Neural progenitor cell (in vitro differentiated cells): ENCODE measurements at places on chromosomes 6 and 20. TPM values are rescaled to one million over a fixed set of nuclear protein-coding genes. Genes with fewer than 3 reads are reported as not detected.

DNA sequence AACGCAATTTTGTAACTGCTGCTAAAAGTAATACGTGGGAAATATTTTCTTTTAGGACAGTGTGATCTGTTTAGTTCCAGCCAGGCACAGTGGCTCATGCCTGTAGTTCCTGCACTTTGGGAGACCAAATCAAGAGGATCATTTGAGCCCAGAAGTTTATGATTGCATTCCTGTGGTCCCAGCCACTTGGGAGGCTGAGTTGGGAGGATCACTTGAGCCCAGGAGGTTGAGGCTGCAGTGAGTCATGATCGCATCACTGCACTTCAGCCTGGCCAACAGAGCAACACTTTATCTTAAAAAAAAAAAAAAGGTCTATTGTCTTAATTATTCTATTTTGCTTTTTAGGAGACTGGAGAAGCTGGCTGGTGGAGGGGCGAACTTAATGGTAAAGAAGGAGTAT lies 101.5 kb downstream of the CD2AP start:
- no peak for DNase-seq

DNA sequence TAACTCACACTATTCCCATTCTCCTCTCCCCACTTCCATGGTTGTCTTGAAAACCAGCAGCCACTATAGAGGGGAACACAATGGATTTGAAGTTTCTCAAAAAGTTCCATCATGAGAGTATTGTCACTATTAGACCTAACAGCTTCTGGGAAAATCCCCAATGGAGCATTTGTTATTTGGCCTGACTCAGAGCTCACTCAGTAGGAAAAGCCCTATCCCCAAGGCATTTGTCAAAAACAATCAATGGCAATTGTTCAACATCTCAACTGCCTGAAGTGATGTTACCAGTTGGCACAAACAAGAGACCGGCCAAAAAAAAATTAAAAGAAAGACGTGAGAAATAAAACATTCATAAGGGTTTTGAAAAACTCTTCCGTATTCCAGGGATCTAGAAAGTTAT lies 98.8 kb downstream of the MYLK4 start:
- no peak for DNase-seq

IL17F gene
- total RNA-seq: not detected in 2 replicates

DNA sequence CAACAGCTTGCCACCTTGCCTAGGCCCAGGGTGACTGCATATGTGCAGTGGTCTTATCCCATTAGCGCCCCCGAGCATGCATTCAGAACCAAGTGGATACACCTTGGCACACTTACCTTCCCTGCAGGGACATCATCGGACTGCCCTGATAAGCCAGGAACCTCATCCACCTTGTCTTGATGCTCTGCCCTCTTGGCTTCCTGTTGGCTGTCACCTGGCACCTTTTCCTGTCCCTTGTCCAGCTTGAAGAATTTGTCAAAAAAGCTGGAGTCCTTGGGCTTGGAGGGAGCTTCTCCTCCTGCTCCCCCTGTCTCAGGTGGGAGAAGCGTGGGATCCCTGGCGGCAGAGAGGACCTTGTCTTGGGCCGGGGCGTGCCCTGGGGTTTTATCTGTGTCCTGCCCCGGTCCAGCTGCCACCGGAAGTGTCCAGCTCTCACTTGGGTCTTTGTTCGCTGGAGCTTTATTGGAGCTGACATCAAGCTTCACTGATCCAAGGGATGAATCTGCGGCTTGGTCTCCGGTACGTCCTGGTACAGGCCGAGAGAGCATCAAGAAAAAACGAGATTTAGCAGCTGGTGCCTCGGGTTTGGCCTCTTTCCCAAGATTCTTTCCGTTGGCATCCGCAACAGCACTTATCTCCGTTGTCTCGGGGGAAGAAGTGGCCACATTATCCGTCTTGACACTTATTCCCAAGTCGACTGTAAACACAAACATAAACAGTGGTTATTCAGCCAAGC lies 42.0 kb downstream of the BCAS1 start:
- DNase-seq: no peak

WDR46 gene
- total RNA-seq: 31.1 and 43.5 TPM in 2 replicates

GRCh38 chr20:34524426-34524825 lies 8.2 kb downstream of the DYNLRB1 start:
- no peak for DNase-seq

- DNase-seq: no peak
Observed at GRCh38 chr20:17507032-17507431, 24.1 kb downstream of the BFSP1 start.

DNA sequence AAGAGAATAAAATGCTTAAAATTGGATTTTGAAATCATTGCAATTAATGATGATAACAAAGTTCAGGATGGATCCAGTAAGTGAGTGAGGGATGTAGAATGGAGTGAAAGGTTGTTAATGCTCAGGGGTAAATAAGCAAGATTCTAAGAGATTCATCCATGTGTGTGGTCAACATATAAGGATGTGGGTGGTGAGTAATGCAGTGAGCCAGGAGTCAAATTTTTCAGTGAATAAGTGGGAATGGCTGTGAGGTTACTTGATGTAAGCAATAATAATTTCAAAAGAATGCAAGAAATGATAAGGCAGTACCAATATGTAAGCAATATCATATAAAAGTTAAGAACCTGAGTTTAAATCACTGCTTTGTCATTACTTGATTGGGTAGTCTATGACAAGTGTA lies 207.5 kb upstream of the ADGRB3 start:
- DNase-seq: no peak

DNA sequence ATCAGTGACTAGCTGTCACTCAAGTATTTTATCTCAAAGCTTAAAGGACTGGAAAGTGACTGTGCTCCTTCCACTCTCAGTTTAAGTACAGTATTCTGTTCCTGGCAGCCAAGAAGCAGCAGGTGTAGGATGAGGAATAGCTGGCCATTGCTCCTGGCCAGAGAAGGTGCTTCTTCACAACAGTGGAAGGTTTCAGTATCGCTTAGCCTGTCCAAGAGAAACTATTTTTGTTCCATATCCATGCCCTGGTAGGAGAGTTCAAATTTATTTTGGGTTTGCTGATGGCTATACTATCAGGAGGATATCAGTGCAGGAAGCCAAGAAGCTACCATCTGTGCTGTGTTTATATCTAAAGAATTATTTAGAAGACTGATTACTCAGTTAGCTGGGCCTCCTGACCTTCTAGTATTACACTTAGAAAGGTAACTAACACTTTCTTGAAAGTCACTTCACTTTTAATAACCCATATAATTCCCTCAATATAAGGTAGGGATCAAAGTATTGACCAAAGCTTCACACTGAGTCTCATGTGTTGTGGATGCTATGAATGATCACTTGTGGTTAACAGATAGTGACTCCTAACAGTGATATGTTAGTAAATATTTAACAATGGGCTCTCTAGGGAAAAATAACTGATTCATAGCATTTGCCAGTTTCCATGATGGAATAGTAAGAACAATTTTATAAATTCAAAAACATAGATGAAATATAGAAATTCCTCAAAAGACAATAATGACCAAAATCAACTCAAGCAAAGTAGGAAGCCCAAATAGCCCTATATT lies 99.9 kb downstream of the AIG1 start:
- no peak for DNase-seq

- no peak for DNase-seq
Observed at GRCh38 chr6:37130704-37131103, 39.2 kb upstream of the PIM1 start.

DNA sequence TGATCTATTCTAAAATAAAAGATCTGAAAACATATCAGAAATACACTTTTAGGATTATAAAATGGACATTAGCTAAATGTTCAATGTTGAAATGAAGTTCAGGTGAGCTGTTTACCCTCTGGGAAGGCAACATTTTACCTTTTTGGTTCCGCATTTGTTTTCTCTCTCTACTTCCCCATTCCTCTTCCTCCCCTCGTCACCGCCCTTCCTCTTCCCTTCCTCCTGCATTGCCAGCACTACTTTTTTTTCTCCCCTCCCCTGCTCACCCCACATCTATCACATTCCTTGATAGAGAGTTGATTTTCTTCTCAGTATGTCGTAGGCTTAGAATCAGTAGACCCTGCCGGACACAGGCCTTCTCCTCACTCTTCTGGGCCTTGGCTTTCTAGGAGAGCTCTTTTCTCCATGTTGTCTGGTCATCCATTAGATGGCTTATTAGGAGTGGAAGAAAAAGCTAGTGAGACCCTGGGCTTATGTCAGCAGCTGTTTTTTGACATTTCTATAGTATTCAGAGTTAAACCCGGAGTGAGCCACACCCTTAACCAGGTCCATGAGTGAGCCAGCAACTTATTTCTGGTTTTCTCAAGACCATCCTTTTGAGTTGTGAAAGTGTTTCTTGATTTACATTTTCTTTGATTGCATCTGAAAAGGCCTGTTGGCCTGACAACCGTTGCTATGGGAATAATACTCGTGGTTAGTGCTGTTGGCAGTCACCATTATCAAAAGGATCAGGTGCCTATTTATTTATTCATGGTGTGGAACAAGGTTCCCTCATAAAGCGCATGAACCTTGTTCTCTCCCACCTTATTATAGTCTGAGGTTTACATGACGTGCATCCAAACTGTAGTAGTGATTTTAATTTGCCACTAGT lies 90.9 kb downstream of the DTD1 start:
- no peak for DNase-seq

SLC17A1 gene
- total RNA-seq: not detected in 2 replicates

- no peak for DNase-seq
Observed at GRCh38 chr6:137146206-137146605, 27.2 kb downstream of the IL22RA2 start.

GRCh38 chr20:10971096-10971495 lies 297.3 kb upstream of the JAG1 start:
- DNase-seq: no peak

DNA sequence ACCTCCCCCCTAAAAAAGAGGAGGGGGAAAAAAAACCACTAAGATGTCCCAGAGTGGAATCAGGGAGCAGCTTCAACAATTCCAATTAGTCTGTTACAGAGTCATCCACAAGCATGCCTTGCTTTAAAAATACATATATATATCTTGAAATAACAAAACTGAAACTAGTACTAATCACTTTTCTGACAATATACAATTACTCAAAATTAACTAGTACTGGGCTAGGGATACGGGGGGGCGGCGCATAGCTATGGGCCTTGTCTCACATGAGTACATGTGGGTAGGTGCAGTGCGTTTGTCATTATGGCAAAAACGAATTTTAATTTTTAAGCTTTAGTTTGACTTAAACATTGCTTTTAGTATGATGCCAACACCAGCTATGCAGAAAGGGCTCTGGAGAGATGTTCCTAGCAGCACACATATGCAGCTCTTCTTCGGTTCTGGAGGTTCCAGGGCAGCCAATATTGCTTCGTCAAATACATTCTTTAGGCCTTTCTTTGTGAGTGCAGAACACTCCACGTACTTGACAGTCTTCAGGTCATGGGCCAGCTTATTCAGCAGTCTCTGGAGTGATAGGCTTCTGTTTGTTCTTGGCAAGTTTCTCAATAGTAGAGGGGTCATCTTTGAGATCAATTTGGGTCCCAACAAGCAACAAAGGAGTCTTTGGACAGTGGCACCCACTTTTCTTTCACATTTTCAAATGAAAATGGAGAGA lies 38.8 kb downstream of the ITCH start:
- DNase-seq: no peak

- DNase-seq: no peak
Observed at GRCh38 chr6:84657486-84657885, 106.9 kb downstream of the TBX18 start.

DNA sequence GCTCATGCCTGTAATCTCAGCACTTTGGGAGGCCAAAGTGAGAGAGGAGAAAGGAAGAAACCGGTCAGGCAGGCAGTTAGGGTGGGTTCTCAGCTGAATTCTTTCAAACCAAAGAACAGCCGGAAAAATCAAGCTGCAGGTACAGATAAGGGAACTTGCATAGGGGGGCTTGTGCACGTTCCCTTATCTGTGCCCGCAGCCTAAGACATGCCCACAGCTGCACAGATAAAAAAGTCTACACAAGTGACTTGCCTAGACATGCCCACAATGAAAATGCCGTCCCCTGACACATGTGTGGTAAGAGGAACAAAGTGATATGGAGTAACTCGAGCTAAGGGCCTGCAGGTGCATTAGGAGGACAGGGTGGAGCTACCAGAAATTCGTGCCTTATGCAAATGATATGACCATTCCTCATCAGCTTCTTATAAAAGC lies 175.8 kb upstream of the SALL4 start:
- no peak for DNase-seq

GRCh38 chr20:21508230-21509078 lies 5.4 kb downstream of the NKX2-2 start:
- DNase-seq: peak; percentile 61

CLPSL2 gene
- total RNA-seq: 1.4 TPM in 1 of 2 replicates, not detected in the other

ARFGEF3 gene
- total RNA-seq: 3.2 and 3.8 TPM in 2 replicates

GRCh38 chr20:37797669-37798175 lies 103.9 kb downstream of the CTNNBL1 start:
- DNase-seq: no peak

DNA sequence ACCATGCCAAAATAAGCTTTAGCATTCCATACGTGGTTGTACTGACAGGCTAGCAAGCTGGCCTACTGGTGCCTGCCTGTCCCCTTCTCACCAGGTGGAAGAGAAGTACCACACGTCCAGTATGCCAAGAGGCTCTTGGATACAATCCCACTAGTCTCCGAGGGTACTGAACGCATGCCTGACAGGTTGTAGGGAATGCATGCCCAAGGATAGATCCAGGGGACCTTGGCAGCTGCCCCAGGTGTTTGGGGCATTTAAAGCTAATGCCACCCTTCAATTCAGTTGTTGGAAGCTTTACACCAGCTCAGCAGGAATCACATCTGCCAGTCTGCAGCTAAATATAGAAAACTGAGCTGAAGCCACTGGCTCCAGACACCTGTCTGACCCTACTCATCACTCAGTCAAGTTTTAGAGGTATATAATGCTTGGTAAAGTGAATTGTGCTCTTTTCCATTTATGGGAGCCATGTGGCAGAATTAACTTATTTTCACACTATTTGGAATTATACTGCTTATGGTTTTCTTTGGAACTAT lies 4.9 kb downstream of the TUBB2B start:
- DNase-seq: no peak

DNA sequence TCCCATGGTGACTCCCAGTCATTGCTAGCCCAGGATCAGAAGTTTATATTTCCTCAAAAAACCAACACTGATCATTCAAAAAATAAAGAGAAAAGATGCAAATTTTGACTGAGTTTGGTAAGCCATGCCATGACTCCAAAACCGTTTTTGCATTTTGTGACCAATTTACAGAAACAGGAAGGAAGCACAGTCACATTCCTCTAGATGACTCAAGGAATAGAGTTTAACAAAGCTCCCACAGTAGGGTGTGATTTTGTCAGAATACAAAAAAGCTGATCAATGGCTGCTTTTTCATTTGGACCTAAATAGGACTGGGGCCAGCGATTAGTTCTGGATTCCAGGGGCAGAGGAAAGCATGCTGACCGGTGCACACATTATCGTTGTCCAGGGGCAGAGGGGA lies 179.4 kb upstream of the AFDN start:
- no peak for DNase-seq

DNA sequence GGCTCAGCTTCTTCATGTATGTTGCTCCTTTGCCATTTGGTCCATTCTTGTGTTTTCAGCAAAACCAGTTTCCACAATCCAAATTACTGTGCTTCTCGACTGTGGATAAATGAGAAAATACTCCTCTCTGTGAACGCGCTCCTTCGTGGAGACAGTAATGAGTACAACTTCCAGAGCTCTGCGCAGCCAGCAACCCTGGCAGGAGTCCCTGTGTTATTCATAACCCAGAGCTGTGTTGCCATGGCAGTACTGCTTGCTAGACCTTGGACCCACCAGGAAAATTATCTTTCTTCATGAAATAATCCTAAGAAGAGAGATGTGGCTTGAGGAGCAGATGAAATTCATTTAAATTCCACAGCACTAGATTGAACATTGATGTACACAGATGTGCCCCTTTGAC lies 73.7 kb downstream of the SLC22A3 start:
- no peak for DNase-seq
